Lung (tissue), 17 donors: ENCODE measurements at places on chromosomes 4 and X. TPM values are rescaled to one million over a fixed set of nuclear protein-coding genes. Genes with fewer than 3 reads are reported as not detected.

The NUP54 gene
- polyA plus RNA-seq, result 19.8 TPM

The CPZ gene
- 1.4 TPM for polyA plus RNA-seq

The RTL3 gene
- polyA plus RNA-seq, result 0.04 TPM

The UCP1 gene
- 0.03 TPM for polyA plus RNA-seq

The BEND2 gene
- 0.04 TPM for polyA plus RNA-seq

The P2RY4 gene
- polyA plus RNA-seq, result 0.06 TPM

The SH3D19 gene
- 45.8 TPM for polyA plus RNA-seq

The ASB5 gene
- polyA plus RNA-seq, result not detected

The ADH1A gene
- polyA plus RNA-seq, result 0.06 TPM

The TRIML2 gene
- polyA plus RNA-seq, result 0.08 TPM

The SSX1 gene
- polyA plus RNA-seq, result not detected

The ZNF280C gene
- 1.7 TPM for polyA plus RNA-seq

The CWH43 gene
- 0.65 TPM for polyA plus RNA-seq

The POF1B gene
- 0.65 TPM for polyA plus RNA-seq

The ARHGAP10 gene
- polyA plus RNA-seq, result 9.1 TPM

The GYPE gene
- 0.70 TPM for polyA plus RNA-seq

The CFAP99 gene
- 2.1 TPM for polyA plus RNA-seq

The GDPD2 gene
- polyA plus RNA-seq, result not detected
